Muscle of leg (tissue), 16 donors: ENCODE measurements at places on chromosomes 6 and 20.
A peak's percentile ranks its signal among the peaks of the same experiment; 100 is the strongest.

DNA sequence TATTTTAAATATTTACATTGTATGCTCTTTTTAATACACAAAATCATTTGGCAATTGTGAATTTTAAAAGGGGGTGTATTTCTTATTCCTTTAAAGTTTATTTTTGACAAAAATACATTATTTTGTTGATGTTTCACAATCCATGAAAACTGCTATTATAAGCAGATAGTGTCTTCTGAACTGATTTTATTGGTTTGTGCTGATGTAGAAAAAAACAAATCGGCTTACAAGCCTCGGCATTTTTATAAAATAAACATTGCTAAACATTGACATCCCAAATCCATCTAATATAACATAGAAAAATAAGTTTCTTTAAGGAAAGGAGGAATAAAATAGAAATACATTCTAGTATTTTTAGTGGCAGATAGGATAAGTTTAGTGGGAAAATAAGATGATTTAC lies 634.7 kb downstream of the GRIK2 start:
- no peak for DNase-seq

DNA sequence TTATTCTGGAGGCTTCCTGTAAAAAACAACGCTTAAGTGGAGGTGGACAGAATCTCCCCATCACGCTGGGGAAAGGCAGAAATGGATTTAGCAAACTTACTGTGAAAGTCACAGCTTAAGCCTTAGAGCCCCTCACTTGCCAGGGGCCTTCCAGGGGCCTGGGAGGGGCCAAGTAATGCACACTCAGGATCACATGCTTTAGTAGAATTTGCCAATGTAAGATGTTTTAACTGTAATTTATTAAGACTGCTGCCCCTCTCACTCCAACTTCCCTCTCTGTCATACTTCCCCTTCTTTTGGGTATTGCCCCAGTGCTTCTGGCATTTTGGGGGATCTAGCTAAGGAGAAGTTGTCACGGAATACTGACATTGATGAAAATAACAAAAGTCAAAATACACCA lies 12.6 kb upstream of the ADA start:
- DNase-seq = peak; percentile 49

- peak; percentile 94 for DNase-seq
Observed at GRCh38 chr6:34317882-34318498, 69.2 kb upstream of the SMIM29 start.

GRCh38 chr6:98636941-98637340 lies 197.4 kb upstream of the POU3F2 start:
- peak; percentile 0 for DNase-seq

GRCh38 chr6:16511040-16511660 lies 250.1 kb downstream of the ATXN1 start:
- DNase-seq = peak; percentile 44

DNA sequence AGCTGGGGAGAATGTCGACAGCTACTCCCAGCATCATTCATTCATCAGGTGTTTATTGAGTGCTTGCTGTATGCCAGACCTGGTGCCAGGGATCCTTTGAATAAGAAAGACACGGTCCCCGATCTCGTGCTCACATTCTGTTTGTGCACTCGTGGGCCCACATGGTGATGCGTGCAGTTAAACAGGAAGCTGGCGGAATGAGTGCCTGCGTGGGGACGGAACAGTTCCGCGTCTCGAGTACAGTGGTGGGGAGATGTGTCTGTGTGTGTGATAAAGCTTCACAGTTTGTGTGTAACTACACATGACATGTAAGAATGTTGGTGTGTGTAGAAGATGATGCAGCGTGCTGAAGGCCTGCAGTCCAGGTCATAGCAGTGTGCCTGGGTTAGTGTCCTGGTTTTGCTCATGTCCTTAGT lies 6.5 kb downstream of the RBM38 start:
- DNase-seq = no peak

DNA sequence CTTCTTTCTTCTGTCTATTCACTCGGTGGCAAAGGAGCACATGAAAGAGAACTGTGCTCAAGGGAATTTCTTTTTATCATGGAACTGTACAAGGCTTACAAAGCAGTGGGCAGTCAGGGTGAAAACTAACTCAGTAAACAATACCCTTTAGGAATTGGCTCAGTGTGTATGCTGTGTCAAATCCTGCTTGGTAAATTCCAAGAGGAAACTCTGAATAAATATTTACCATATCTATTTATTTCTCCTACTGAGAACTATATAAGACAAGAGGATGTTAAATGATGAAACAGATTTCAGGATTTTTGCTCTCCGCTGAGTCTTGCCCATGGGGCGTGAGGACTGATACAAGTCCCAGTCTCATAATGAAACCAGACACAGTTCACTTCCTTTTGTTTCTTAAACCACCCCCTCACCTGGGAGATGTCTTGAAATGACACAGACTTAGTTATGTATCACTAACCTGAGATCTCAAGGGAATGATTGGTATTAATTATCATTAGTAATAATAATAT lies 188.8 kb downstream of the BACH2 start:
- no peak for DNase-seq

DNA sequence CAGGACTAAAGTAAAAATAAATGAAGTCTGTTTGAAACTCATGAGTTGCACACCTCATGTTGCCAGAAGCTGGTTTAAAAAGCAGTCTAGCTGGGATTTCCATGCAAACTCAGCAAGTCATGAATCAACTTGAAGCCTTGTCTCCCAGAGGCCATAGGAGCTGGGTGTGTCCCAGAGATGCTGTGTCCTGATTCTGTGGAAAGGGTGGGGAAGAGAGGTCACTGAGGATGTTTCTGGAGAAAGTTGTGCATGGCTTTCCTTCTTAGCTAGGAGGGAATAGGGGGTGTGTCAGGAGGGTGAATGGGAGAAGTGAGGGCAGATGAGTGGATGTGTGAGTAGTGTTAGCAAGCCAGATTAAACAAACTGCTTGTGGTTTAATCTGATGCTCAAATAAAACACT lies 111.3 kb downstream of the ADAT2 start:
- peak; percentile 49 for DNase-seq

- no peak for DNase-seq
Observed at GRCh38 chr20:61712688-61713087, 353.0 kb downstream of the TAF4 start.

GRCh38 chr6:41275489-41275888 lies 11.0 kb downstream of the TREM1 start:
- DNase-seq = no peak

DNA sequence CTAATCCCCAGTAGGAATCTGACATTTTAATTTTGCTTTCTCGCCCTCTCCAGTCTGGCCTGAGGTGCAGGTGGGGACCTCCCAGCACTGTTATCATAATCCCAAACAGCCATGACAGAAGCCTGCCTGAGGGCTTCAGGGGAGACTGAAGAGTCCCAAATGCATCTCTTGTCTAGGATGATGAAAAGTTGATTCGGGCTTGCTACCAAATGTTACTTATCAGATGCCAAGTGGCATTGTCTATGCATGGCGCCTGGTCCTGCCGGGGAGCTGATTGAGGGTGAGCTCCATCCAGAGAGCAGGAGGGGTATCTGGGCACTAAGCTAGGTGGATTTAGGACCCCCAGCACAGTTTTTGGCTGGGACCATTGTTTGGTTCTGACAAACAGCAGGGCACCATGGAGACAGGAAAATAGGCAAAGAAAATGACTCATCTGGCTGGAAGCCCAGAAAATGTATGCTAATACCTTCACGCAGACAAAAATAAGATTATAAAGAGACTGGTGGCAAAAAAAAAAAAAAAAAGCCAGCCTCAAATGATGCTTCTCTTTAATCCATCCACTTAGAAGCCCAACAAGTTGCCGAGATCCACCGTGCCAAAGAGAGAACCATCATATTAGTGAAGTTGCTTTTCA lies 513.7 kb upstream of the SULF2 start:
- DNase-seq = peak; percentile 91

- DNase-seq = peak; percentile 26
Observed at GRCh38 chr6:138691595-138692057, 81.9 kb upstream of the CCDC28A start.

- DNase-seq = no peak
Observed at GRCh38 chr6:150412221-150412620, 43.4 kb downstream of the IYD start.

- DNase-seq = peak; percentile 45
Observed at GRCh38 chr6:29737707-29738630, 14.7 kb downstream of the HLA-F start.

DNA sequence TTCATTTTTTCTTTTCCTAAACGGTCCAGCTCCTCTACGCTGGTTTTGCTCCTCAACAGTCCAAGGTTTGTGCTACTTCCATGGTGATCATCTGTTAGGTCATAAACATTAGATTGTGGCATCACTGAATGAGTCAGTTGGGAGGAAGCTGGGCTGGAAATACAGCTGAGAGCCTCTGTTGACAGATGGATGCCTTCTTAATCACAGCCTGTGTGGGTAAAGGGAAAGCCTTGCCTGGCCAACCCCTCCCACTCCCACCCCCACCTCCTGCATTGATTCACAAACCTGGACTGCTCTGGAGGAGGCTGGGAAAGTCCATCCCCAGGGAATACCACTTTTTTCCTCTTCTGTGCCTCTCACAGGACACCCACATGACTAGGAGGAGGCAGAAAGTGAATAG lies 180.6 kb upstream of the CCN2 start:
- DNase-seq = peak; percentile 84

DNA sequence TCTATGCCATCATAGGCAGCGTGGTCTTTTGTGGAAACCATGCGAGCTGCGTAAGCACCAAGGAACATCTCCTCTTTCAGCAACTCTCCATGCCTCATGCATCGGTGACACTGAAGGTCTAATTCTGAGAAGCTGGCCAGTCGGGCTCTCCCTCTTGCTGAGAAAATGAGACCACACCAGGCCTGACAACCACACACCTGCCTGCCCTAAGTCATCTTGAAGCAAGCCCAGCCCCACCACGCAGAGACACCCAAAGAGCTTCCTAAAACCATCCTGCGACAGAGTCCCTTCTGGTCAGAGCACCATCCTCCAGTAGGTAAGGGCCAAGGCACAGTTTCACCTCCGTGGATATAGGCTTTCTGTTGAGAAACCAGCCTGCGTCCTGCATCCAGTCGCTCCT lies 26.6 kb downstream of the PREX1 start:
- DNase-seq = no peak

DNA sequence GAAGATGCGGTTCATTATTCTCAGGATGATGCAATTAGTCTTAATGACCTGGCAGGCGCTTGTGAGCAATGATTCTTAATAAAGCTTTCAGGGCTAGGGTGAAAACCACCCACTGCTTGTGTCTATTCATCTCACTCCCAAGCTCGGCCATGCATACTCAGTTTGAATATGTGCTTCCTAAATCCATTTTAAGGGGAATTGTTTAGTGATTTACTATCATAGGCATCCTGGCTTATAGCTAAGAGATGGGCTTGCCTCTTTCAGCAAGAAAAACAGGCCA lies 141.1 kb upstream of the SLC24A3 start:
- no peak for DNase-seq

GRCh38 chr6:33088258-33088930 lies 12.6 kb downstream of the HLA-DPB1 start:
- DNase-seq = no peak

GRCh38 chr6:41573985-41574384 lies 27.8 kb downstream of the FOXP4 start:
- DNase-seq = no peak

DNA sequence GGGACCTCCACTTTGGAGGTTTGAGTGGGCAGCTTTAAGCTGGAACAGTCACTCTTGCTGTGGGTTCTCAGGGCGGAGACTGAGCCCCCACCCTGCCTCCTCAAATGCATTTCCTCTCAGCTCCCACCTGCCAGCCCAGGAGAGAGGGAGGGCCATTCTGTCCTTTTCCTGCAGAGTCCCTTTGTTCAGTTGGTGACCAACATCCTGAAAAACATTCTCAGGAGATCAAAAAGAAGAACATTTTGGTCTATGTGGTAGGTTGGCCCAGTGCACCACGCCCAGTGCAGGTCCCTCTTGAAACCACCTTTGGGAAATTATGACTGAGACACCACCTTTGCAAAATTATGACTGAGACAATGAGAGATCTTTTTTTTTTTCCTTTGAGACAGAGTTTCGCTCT lies 13.4 kb downstream of the SLC52A3 start:
- DNase-seq = no peak

- DNase-seq = no peak
Observed at GRCh38 chr20:34624629-34625028, 52.3 kb downstream of the PIGU start.

- DNase-seq = no peak
Observed at GRCh38 chr20:61163031-61163430, 89.0 kb upstream of the CDH4 start.

- no peak for DNase-seq
Observed at GRCh38 chr20:34863421-34863965, 9.2 kb downstream of the GGT7 start.

- peak; percentile 86 for DNase-seq
Observed at GRCh38 chr6:43698584-43699349, 11.2 kb upstream of the MRPS18A start.
